ENCODE measurements at places on chromosomes 7 and 10.

DNA sequence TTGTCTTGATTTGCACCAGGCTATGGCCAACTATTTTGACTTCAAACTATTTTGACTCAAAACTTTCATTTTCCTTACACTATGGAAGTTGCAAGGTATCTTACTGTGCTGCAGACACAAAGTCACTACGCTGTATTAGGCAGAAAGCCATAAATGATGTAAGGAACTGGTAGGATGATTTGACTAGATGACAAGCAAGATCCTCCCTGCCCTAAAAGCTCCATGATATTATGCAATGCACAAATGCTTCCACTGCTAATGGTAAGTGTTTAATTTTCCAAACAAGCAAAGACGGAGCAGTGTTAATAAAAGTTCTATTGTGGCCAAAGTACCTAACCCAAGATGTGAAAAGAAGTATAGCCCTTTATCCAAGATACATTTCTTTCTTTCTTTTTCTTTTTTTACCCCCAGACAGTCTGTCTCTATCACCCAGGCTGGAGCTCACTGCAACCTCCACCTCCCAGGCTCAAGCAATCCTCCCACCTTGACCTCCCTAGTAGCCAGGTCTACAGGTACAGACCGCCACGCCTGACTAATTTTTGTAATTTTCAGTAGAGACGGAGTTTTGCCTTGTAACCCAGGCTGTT lies 98.2 kb downstream of the ANK3 start:
- DNase-seq = no peak

DNA sequence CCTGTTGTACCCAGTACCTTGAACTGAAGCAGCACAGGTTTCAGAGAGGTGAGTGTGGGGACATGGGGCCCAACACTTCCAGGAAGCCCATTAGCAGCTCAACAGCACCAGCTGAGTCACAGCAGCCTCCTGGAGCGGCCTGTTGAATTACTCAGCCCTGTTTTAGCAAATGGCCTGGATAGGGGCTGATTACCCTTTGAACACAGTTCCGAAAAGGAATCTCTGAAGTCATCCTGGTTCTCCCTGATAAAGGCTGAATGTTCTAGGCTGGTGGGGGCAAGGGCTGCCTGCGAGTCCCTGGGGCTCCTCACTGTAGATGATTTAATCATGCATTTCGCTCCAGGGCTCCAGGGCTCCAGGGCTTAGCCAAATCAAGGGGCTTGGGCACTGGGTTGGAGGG lies 287.5 kb downstream of the GRID1 start:
- no peak for DNase-seq

GRCh38 chr7:137886281-137886680 lies 39.5 kb upstream of the DGKI start:
- DNase-seq = no peak

DNA sequence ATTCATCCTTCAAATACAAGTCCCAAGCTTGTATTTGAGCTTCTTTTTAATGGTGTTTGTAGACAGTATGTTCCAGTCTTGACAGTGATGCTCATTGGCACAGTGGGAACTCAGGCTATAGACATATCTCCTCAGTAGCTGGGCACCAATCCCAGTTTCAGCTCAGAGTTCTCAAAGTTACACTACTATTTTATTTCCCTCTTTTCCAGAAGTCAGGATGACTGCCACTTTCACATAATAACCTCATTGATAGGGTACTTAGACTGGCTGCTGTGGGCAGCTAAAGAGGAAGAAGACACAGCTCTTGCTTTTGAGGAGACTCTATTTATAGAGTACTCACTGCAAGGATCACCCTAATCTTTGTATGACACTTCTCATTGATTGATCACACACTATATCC lies 2.4 kb downstream of the GBF1 start:
- no peak for DNase-seq

DNA sequence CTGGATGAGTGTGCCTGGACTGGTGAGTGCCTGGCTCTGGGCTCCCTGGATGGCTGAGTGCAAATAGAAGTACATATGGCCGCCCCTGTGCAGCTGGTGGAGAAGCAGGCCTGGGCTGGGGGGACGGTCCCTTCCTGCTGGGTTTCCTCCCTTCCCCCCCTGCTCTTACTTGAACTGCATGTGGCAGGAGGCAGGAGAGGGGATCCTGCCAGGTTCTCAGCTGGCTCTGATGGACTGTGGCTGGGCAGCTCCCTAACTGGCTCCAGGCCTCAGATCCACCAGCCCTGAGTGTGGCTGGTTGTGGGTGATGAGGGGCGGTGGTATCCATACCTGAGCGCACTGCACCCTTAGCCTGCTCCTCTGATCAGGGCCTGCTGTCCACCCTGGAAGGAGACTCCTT lies 26.9 kb downstream of the ADCY1 start:
- DNase-seq = no peak

- DNase-seq = no peak
Measured at GRCh38 chr7:68364886-68365625, 1233.2 kb upstream of the AUTS2 start.

GRCh38 chr10:117503244-117504205 lies 39.0 kb upstream of the EMX2 start:
- no peak for DNase-seq

DNA sequence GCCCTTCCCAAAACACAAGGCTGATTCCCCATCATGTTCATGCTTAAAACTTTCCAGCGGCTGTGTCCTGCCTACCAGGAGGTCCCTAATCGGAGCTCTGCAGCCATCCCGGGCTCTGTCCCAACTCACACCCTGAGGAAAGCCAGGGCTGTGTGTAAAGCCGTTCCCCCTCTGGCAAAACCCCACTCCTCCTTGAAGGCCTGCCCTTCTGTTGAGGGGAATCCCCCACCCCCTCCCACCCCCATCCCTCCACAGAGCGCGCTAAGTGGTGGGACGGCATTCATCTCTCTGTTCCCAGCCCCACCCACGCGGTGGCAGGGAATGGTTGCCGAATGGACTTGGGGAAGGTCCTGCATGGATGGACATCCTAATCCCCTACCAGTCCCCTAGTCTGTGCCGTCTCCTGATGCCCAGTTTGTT lies 667 bp upstream of the TMEM120A start:
- DNase-seq = no peak

DNA sequence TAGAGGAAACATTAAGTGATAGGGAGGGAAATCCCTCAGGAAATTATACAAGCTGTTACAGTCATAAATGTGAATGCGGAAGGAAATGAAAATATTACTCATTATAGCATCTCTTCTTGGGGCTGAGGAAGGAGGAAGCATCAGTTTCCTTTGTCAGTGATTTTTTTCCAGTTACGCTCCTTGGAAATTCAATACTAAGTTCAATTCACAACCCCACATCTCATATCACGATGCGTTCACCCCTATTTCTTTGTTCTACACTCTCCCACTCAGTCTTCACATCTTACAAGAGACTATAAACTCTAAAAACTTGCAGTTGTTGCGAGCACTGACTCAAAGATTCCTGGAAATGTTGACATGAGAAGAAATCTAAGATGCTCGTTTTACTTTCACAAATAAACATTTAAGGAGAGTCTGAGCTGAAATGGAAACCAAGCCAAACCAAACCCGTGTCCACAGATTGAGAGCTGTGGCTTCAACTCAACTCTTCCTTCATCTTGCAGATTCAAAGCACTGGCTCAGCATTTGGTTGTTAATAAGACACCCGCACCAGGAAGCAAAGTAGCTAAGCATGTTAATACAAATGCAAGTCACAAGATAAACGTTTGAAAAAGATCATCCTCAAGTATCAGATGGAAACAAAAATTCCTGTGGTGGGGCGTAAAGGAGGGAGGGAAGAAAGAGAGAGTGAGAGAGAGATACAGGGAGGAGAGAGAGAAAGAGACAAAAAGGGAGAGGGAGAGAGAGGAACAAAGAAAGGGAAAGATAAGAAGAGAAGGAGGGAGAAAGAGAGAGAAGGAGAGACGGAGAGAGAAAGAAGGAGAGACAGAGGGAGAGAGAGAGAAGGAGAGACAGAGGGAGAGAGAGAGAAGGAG lies 150.0 kb upstream of the RSU1 start:
- no peak for DNase-seq

GRCh38 chr10:120931999-120932398 lies 80.8 kb downstream of the WDR11 start:
- no peak for DNase-seq

DNA sequence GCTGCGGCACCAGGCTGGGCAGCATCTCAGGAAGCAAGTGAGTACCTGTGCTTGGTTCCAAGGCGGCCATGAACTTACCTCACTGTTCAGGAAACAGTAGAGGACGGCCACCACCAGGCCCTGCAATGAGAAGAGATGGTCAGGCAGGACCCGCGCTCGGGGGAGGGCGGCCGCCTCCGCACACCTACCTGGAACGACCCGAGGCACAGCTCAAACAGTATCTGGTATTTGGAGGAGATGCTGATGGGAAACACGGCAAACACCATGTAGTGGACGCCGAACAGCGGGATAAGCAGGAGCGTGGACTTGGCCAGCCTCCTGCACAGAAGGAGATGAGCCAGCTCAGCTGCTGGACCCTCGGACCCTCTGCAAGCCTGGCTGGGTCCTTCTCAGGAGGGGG lies 112.9 kb downstream of the VIPR2 start:
- no peak for DNase-seq

DNA sequence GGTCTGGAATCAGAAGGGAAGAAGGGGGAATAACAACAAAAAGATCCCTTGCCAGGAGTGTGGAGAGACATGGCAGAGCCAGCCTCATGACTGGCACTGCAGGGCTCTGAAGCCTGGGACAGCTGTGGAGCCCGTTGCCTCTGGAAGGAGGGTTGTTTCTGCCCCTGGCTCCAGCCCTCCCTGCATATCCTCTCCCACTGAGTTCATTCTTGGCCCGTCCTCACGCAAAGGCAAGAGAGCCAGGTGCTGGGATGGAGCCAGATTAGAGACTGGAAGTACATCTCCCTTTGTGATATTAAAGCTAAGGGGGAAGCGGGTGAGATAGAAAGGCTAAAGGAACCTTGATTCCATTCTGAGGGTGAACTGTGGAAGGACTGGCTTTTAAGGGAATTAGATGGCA lies 141.5 kb upstream of the NPVF start:
- DNase-seq = no peak

DNA sequence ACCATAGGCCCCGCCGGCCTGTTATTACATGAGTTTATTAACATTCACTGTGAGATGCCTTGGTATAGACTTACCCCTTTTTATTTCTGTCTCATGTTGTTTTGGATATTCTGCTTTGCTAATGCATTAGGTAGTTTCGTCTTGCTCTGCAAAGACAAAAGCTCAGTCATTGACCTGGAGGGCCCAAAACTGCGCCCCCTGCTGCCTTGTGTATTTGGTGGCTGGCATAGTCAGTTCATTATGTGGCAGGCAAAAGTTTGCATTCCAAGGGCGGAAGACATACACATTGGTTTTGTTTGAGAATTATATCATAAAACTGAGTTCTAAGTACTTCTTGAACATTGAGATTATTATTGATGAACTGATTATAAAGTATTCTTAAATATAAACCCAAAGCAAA lies 372.5 kb downstream of the SDK1 start:
- DNase-seq = peak; percentile 14

DNA sequence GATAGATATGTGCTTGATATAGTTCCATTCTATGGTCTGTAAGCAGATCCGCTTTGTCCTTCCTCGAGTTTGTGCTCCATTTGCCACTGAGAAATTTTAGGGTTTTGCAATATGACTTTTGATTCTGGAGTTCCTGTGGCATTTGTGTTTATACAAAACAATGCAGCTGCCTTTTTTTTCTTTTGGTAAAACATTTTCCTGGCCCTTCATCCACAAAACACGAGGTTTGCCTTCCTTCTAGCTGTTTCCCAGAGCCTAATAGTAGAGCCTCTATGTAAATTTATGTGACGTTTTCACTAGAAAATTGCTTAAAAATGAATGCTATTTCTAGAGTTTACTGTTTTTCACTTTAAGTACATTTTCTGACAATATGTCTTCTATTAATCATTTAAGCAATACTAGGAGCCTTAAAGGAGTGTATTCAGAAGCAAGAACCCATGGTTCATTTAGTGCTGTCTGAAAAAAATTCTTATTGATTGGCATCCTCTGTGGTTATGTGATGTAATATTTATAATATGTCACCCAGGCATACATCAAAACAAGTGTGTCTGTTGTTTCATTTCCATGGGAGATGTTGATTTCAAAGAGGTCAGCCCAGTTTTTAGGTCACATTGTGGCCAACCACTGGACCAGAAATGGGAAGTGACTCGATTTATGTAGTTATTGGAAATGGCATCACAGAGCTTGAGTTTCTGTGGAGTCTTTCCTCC lies 618.3 kb downstream of the LRMDA start:
- DNase-seq = no peak

GRCh38 chr10:80477-81105 lies 31.5 kb upstream of the TUBB8 start:
- no peak for DNase-seq

DNA sequence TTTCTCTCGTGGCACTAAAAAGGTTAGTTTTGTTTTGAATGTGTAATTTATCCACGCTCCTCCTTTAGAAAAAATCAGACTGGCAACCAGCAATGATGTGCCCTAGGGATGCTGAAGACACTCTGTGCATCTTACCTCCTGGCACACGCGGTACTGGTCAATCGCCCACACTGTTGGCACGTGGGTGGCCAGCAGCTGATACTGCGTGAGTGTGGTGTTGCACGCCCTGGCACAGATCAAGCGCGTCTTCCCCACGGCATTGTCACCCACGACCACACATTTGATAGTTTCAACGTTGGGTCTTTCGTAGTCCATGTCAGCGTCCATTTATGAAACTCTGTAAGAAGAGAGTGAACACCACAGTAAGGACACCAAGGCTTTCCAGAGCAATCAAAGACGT lies 32.8 kb downstream of the RHOBTB1 start:
- no peak for DNase-seq

DNA sequence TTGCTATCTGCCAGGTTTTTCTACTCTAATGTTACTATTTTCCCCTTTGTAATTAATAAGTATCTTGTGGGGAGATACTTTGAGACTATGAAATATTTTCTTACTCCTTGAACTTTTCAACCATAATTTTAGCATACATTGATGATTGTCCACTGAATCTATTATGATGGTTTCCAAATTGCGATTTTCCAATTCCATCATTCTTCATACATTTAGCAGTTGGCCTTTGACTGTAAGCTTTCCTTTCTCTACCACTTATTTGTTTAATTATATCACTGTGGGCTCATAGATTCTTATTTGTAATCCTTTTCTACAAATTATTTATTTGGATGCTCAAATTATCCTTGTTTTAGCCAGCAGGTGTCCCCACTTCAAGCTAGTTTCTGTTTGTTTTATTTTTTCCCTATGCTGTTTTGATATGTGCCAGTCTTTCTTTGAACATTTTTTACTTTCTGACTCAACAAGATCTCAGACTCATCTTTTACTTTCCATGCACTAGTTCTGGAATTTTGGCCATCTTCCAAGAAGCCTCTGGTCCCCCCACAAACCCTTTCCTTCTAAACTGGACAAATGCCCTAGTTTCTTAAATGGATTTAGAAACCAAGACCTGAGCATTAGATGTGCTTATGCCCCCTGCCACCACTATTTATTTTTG lies 11.4 kb upstream of the MRPS16 start:
- no peak for DNase-seq

DNA sequence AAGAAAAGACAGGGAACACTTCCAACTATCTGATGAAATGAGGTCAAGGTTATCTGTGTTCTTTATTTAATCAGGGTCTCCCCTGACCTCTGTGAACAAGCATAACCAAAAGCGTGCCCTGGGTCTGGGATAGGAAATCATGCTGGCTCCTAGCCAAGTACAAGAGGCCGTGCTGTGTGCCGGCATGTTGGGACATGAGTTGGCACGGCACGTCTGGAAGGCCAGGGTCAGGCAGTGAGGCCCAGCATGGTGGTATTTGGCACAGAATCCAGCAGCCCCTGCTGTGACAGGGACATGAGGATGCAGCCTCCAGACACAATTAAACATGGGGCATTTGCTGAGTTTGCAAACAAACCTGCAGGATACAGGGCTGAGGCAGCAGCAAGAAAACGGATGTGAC lies 320.4 kb downstream of the PLXNA4 start:
- DNase-seq = no peak

All from effector CD8-positive, alpha-beta T cell (primary cell).